Activated CD8-positive, alpha-beta memory T cell treated with anti-CD3 and anti-CD28 coated beads for 1 hour (primary cell): ENCODE measurements at places on chromosomes 1 and 21.

DNA sequence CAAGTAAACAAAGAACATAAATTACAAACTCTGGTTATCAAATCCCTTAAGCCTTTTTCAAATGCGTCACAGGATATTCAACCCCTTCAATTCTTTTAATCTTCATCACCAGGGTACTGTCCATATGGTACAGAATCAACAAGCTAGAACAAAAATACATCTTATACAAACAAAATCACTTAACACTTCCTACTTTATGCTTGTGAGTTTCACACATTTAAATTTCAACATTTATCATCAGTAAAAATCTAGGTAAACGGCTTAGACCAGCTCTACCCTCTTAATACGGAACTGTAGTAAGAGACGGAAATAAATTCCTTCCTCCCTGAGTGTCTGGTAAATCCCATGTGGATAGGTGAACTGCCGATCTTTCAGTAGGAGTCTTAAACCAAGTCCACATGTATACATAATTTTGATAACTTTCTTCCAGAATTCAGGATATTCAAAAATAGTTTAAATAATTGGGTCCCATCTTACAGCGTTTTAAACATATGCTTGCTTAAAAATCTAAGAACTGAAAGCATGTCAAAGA lies 1.0 kb downstream of the CCDC181 start:
- DNase-seq: no peak

GRCh38 chr1:154433161-154433764 lies 28.1 kb downstream of the IL6R start:
- no peak for DNase-seq

GRCh38 chr1:240189386-240189989 lies 97.8 kb downstream of the FMN2 start:
- DNase-seq: no peak

- no peak for DNase-seq
Observed at GRCh38 chr1:4634793-4635406, 19.5 kb upstream of the AJAP1 start.

- no peak for DNase-seq
Observed at GRCh38 chr1:76292418-76293184, 218.1 kb downstream of the ST6GALNAC3 start.

GRCh38 chr1:206082831-206083695 lies 30.1 kb downstream of the RHEX start:
- DNase-seq: no peak

GRCh38 chr1:228208831-228209551 lies 1.1 kb downstream of the OBSCN start:
- DNase-seq: no peak

GRCh38 chr1:17099616-17100340 lies 19.5 kb downstream of the PADI2 start:
- DNase-seq: no peak

- DNase-seq: no peak
Observed at GRCh38 chr1:43300378-43301094, at the start of gene TIE1. TSS of gene TIE1 (plus strand) at chr1:43300982. CDS start at chr1:43301072, 90 bp downstream.

DNA sequence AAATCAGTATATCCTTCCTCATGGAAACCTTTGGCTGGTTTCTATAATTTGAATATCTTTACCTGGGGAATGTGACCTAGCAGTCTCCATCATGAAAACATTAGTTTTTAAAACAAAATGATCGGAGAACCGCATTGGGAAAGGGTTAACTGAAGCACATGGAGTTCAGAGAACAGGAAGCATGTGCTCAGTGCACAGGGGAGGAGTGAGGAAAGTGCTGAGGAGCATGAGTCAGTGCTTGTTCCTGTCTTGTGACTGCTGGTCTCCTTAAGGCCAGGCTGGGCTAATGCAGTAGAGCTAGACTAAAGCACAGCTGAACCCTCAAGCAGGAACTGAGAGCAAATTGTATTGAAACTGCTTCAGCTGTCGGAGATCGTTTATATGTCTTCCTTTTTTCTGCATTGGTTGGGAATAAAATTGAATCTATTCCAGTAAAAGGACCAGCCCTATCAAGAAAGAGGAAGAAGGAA lies 5.8 kb downstream of the IFI16 start:
- DNase-seq: peak; percentile 37

- no peak for DNase-seq
Observed at GRCh38 chr1:178574345-178574744, 61.4 kb downstream of the TEX35 start.

DNA sequence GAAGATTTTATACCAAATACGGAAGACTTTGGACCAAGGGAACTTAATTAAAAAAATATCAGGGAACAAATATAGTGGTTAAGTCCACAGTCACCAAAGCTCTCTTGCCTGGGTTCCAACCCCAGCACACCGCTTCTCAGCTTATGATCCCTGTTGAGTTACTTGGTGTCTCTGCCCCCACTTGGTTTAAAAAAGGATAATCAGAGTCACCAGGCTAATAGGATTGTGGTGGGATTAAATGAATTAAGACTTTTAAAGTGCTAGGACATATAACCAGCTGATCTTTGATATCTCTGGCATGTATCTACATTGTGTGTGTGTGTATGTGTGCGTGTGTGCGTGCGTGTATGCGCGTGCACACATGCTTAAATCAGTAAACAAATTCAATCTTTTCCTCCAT lies 474.7 kb upstream of the DAB1 start:
- no peak for DNase-seq

DNA sequence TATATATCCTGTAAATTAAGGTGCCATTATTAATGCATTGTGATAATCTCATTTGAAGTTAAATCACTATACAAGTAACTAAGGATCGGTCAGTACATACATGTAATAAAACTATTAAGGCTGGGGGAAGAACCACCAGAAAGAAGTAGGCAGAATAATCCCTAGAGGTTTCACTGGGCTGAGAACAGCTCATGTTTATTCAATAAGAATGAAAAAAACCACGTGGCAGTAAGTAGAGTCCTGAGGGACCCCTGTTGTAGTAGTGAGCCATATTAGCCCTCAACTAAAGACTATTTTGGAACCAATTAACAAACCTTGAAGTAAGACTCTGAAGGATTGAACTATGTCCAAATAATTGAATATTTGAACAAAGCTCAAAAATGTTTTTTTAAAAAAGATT lies 46.9 kb upstream of the ADAM30 start:
- no peak for DNase-seq
